Vein endothelial cell (primary cell): ENCODE measurements at places on chromosomes 4 and X. TPM values are rescaled to one million over a fixed set of nuclear protein-coding genes. Genes with fewer than 3 reads are reported as not detected.

Gene IL13RA1
- 61.4 and 77.4 TPM in 2 replicates for total RNA-seq

Gene NHS
- under 0.01 and 0.67 TPM in 2 replicates for total RNA-seq

Gene SSX1
- total RNA-seq, result not detected in 2 replicates

Gene WAS
- total RNA-seq, result 0.33 TPM in 1 of 2 replicates, not detected in the other

Gene CHRDL1
- total RNA-seq, result not detected in 2 replicates

Gene POU4F2
- not detected in 2 replicates for total RNA-seq

Gene PCSK1N
- total RNA-seq, result 0.29 TPM in 1 of 2 replicates, not detected in the other

Gene MAGEE1
- total RNA-seq, result 1.3 and 1.4 TPM in 2 replicates

Gene SH3BGRL
- 66.6 and 72.7 TPM in 2 replicates for total RNA-seq

Gene BEND4
- under 0.01 and 0.10 TPM in 2 replicates for total RNA-seq

Gene SMIM10
- total RNA-seq, result 0.65 and 1.3 TPM in 2 replicates

Gene MTMR8
- 0.65 and 0.86 TPM in 2 replicates for total RNA-seq

Gene TMEM144
- 4.9 and 8.3 TPM in 2 replicates for total RNA-seq

Gene LDB2
- 115 and 178 TPM in 2 replicates for total RNA-seq

Gene FREM3
- total RNA-seq, result under 0.01 and 0.19 TPM in 2 replicates

Gene VMA21
- total RNA-seq, result 67.9 and 89.6 TPM in 2 replicates

Gene ANTXR2
- total RNA-seq, result 50.3 and 60.8 TPM in 2 replicates

Gene IL21
- not detected in 2 replicates for total RNA-seq

Gene ADAM29
- not detected in 2 replicates for total RNA-seq

Gene ARHGAP10
- 19.9 and 21.9 TPM in 2 replicates for total RNA-seq
